ENCODE measurements at places on chromosomes 6 and 20.

DNA sequence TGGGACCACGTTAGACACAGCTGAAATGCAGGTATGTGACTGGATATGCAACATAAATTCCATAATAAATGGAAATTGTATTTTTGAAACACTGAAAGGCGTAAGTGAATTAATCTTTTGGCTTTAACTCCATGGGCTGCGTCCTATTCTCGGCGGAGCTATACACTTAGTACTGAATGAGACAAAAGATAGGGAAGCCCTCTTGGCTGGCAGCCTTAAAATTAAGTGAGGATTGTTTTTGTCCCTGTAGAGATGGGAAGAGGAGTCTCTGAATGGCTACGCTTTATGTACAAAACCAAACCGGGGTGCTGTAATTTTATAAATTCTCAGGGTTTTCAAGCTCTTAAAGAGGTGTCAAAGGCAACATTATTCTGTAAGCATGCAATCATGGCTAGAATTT lies 429.8 kb downstream of the QKI start:
- no peak for ATAC-seq

DNA sequence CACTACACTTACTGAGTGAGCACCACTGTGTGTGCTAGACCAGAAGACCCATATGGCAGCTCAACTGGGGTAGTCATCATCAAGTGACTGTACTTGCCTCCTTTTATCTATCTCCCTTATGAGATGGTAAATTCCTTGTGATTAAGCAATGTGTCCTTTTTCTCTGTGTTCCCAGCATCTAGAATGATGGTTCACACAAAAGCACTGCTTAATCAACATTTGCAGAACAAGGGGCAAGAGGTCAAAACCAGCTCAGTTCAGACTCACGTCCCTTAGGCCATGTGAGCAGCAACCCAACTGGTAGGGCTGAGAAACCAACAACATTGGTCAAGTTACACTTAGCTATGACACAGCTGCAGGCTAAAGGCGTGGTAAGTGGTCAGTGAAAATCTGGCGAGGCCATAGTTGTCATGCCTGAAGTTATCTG lies 10.0 kb downstream of the TRAM2 start:
- no peak for ATAC-seq

GRCh38 chr20:48794816-48795457 lies 32.9 kb downstream of the PREX1 start:
- ATAC-seq: no peak

- ATAC-seq: peak; percentile 77
Measured at GRCh38 chr20:41064377-41064776, 35.8 kb downstream of the TOP1 start.

DNA sequence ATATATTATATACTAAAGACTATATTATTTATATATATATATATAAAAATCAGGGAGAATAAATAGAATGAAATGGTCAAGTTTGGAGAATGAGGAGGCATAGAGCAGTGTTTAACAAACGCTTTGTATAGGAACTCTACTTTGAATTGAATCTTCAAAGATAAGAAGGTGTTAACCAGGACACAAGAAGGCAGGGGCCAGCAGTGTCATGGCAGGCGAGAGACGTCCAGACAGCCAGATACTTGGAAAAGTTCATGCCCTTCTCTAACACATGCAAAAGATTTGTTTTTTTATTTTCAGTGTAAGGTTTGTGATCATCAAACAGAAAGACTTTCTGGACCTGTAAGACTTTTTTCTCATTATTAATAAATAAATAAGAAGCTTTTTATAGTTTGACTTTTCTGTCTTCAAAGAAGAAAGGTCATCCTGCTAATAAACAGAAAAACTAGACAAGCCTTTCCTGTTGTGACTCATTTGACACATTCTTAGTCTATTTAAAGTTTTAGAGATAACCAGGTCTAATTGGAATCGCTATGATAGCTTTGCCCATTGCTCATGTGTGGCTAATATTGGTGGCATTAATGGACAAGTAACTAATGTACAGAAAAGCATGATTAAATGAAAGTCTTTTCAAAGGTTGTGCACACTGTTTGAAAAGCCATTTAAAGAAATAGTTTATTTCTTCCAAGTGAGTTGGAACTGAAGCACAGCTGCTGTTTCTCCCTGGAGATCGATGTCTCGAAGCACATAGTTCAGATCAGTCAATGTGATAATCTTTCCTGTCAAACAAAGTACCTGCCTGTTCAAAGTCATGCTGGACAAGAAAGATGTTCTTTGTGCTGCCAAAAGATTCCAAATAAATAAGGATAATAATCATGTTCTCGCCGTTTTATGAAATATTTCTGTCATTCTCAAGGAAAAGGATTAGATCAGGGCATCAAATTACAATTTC lies 420.4 kb upstream of the OPRM1 start:
- ATAC-seq: no peak

DNA sequence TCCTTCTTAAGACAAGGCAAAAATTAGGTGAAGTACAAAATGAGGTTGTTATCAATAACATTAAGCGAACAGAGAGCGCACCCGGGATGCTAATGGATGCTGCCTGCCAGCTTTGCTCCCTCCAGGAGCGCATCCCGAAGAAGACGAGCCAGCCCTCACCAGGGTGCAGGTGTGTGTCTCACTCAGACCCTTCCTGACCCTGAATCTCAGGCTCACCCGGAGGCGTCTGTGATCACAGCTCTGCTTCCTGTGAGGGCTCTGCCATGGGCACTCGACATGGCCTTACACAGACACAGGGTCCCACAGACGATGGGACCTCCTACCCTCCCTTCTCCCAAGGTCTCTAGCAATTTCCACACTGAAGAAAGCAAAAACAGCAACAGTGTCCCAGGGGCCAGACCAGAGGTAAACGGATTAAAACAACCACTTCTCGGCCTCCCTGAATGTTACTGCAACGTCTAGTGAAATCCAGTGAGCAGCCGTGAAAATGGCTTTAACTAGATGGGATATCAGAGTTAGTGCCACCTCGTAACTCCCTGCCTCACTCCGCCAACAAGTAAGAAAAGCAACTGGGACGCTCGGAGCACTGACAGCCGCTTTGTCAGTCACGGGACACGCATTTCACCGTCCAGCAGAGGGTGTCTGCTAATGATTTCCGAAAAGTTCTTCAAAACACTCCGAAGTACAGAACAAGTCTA lies 11.7 kb downstream of the ZBTB46 start:
- ATAC-seq: peak; percentile 34

GRCh38 chr20:37278966-37279590 lies 10.4 kb upstream of the MANBAL start:
- no peak for ATAC-seq

- ATAC-seq: peak; percentile 61
Measured at GRCh38 chr6:143014764-143015163, 45.9 kb upstream of the AIG1 start.

- ATAC-seq: peak; percentile 55
Measured at GRCh38 chr6:109978174-109979032, at the start of gene GPR6. Gene GPR6, plus strand, starts transcription at chr6:109978311. Its CDS starts 802 bp downstream, at chr6:109979113.

GRCh38 chr6:13375360-13375878 lies 47.1 kb upstream of the TBC1D7 start:
- peak; percentile 82 for ATAC-seq

DNA sequence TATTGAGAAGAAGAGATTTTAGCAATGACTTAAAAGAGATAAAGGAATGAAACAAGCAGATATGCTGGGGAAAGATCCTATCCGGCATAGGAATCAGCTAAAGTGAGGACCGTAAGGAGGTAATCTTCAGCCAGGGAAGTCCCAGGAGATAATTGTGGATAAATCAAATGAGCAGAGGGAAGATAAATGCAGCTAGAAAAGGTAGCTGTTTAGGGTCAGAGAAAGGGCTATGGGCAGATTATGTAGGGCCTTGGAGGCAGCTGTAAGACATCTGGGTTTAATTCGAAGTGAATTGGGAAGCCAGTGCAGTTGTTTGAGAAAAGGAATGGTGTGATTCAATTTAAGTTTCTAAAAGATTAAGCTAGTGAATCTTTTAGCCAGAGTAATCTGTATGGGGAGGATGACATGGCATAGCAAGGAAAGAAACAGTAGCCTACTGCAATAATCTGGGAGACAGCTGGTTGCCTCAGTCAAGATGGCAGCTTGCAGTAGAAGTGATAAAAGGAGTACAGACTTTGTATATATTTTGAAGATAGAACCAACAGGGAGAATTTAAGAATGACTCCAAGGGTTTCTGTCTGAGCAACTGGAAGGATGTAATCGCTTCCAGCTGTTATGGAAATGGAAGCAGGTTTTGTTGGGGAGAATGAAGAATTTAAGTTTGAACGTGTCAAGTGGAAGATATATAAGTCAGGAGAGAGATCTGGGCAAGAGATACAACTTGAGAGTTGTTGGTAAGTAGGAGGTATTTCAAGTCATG lies 552.3 kb upstream of the FLRT3 start:
- ATAC-seq: no peak

DNA sequence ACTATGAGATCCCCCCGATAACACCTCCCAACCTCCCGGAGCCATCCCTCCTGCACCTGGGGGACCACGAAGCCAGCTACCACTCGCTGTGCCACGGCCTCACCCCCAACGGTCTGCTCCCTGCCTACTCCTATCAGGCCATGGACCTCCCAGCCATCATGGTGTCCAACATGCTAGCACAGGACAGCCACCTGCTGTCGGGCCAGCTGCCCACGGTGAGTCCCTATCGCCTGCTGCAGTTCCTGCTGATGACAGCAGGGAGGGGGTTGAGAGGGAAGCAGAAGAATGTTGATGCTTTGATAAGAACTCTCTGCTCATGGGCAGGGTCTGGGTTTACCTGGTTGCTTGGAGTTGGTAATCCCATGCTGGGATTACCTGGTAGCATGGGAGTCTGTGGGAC lies 91.9 kb downstream of the TOX2 start:
- ATAC-seq: no peak

- no peak for ATAC-seq
Measured at GRCh38 chr20:47561180-47561579, 59.5 kb downstream of the NCOA3 start.

DNA sequence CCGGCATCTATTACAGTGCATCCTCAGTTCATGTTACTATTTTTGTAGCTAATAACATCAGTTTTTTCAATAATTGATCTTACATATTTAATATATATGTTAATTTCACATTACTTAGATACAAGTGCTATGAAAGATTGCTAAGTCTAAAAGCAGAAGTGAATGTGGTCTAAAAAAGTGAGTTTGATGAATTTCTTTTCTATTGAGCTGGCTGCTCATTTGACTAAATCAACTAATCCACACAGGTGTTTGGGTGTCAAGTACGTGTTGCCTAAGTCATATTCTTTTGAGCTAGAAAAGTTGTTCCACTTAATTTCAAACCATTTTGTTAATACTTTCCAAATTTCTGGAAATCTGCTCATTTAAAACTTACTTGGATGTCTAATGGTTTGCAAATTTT lies 46.6 kb upstream of the EZR start:
- ATAC-seq: no peak

- peak; percentile 85 for ATAC-seq
Measured at GRCh38 chr6:16698997-16699868, 62.0 kb downstream of the ATXN1 start.

DNA sequence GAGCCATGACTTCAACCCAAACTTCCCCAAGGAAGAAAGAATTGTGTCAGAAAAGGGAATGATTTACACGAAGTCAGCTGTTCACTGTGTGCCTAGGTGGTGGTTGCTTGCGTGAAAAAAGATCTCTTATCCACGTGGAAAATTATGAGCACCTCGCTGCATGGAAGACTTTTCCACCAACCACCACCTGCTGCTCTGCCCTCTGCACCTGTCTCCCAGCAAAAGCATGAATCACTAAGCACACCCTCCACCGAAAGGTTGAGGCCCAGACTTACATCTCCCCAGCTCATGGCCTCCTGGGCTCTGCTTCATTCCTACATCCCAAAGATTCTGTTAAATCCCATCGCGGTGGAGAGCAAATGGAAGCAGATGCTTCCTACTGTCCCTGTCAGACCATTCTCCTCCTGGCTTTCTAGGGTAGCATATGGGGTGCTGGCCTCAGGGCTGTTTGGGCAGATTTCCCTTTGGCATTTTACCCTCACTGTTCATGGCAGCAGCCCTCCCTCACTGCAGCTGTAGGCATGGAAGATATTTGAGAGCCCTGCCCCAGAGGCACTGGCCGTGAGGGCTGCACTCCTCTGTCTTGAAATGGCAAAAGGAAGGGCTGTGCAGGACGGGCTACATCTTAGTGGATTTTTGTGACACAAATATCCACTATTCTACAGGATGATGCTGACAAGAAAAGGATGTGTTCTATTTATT lies 37.6 kb upstream of the CST5 start:
- ATAC-seq: no peak

DNA sequence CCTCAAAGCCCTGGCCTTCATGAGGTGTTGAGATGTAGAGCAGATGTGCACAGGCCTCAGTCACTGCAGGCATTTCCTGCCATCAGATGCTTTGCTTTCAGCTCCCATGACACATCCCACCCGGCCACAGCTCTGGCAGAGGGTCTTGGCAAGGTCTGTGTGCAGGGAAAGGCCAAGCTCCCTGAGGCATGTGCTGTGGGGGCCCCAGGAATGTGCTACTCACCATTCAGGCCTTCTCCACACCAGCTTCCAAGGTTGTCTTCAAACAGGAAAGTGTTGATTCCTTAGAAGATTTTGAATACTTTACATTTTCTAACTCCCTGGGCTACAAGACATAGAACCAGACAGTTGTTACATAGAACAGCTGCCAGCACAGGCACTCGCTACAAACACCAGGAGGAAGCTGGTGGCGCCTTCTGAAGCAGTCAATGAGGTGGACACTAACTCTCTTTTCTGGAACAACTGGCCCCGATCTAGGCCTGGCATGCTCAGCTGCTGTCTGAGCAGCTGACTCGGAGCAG lies 27.8 kb downstream of the CASS4 start:
- no peak for ATAC-seq

- ATAC-seq: no peak
Measured at GRCh38 chr6:15539722-15540270, 123.0 kb downstream of the DTNBP1 start.

DNA sequence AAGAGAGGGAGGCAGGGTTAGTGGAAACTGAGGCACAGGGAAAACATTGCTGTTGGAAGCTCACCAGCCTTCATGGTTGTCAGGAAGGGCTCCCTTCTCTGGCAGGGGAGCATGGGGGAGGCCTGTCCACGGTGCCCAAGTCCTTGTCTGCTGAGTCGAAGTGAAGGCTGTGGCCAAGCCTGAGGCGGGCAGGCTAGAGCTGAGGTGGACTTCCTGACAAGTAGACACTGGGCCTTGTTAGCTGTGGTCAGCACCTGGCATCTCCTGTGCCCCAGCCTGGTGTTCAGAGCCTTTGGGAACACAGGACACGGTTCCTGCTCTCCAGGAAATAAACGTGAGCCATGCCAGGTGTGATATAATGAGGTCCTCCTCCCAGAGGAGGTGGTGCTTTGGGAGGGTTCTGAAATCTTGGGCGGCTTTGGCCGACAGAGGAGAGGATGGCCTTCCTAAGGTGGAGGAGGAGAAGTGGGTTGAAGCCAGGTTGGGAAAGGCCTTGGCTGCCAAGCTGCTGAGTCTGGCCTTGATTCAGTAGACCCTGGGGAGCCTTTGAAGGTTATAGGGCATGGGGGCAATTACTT lies 138.4 kb upstream of the RNF24 start:
- no peak for ATAC-seq

DNA sequence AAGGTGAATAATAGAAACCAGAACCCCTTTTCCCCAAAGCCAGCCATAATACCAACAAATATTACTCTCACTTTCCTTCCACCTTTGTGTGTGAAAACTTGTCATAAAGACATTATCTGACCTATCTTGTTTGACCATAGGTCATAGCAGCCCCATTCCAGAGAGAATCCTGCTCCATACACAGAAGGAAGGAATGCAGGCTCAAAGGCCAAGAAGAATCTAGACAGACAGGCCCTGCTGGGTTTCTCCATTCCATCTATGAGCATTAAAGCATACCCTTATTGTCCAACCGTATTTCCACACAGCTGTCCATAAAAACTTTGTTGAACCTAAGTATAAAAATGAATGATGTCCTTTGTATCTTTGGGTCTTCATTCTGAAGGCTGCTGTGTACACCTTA lies 40.7 kb upstream of the KCNK5 start:
- no peak for ATAC-seq
